ENCODE measurements at places on chromosomes 6 and 20.
A peak's percentile ranks its signal among the peaks of the same experiment; 100 is the strongest.

- DNase-seq = no peak
Measured at GRCh38 chr6:166754218-166755030, 127.4 kb upstream of the RPS6KA2 start.

GRCh38 chr6:104229057-104229456, 630.7 kb downstream of the HACE1 start:
- no peak for DNase-seq

- peak; percentile 54 for DNase-seq
Measured at GRCh38 chr20:45339084-45339483, 9.1 kb downstream of the SDC4 start.

- no peak for DNase-seq
Measured at GRCh38 chr6:24529985-24530384, 35.2 kb downstream of the ALDH5A1 start.

- peak; percentile 16 for DNase-seq
Measured at GRCh38 chr6:135182071-135183001, 1.2 kb downstream of the MYB start.

- DNase-seq = no peak
Measured at GRCh38 chr20:37560629-37561028, 33.0 kb upstream of the BLCAP start.

DNA sequence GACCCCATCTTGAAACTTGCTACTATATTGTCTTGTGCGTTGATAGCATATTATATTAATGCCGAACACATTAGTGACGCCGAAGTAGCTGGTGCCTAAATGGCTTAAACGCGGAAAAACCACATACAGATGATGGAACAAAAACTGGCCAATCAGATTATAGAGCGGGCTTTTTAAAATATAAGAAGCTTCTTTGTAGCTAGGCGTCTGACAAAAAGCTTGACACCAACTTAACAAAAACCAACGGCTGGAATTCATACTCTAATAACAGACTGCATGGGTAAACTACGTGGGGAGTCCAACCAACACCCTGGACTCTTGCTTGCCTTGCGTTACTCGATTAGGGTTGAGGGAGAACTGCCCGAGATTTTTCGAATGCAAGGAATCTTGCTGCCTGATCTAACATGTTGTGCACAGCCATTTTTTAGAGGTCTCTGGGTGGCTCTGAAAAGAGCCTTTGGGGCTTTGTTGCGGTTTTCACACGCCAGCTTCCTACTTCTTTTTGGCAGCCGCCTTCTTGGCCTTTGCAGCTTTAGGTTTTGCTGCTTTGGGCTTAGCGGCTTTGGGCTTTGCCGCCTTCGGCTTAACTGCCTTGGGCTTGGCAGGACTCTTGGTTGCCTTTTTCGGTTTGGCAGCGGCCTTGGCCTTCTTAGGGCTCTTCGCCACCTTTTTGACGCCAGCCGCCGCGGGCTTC, 45.7 kb downstream of the OR2B2 start:
- DNase-seq = peak; percentile 70

- DNase-seq = no peak
Measured at GRCh38 chr6:155001482-155001881, 6.4 kb downstream of the TIAM2 start.

- no peak for DNase-seq
Measured at GRCh38 chr6:6640926-6641325, 52.4 kb downstream of the LY86 start.

DNA sequence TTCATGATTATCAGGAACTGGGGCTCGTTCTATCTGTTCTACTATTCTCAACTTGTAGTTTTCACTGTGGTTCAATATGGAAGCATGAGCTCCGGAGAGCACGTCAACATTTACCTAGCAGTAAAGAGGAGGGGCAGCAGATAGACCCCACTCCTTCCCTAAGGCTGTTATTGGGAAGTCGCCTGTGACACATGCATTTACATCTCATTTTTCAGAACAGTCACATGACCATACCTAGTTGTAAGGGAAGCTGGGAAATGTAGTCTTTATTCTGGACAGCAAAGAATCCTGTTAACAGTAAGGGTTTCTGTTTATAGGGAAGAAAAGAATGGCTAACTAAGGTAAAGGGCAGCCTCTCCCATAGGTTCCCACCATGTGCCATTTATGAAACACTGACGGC, 158.3 kb downstream of the ZFP64 start:
- DNase-seq = no peak

GRCh38 chr6:131821010-131821807, 13.4 kb downstream of the ENPP1 start:
- no peak for DNase-seq

DNA sequence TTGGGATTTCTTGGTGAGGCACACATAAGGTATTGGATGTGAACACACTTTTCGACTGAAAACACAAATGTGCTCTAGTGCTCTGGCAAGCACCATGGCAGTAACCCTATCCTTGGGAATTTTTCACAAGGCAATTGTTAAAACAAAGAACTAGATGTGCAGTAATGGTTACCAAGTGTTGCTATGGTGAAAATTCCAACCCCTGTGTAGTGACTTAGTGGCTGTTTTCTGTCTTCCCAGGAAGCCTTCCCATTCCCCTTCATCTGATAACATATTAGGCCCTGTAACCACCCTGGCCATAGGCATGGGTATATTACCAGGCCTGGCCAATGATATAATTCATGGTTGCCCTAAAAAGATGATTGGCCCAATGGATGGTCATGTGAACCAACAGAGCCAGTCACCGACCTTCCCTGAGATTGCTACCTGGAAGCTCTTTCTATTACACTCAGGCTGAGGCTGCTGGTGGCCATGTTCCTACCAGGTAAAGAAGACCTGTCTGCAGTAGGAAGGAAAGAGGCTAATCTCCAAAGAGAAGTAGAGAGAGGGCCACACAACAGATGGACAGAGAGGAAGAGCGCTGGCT, 4.1 kb downstream of the C20orf202 start:
- DNase-seq = no peak

- DNase-seq = no peak
Measured at GRCh38 chr6:15763364-15763763, 100.5 kb upstream of the DTNBP1 start.

DNA sequence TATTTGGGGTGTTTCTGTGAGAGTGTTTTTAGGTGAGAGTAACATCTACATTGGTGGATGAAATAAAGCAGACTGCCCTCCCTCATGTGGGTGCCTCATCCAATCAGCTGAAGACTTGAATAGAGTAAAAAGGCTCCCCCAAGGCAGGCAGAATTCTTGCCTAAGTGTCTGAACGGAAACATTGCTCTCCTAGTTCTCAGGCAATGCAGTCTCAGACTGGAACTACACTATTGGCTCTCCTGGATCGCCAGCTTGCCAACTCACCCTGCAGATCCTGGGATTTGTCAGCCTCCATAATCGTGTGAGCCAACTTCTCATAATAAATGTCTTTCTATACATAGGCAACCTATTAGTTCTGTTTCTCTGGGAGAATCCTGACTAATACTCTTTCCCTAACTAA, 5.5 kb upstream of the TMEM170B start:
- no peak for DNase-seq

GRCh38 chr6:148653138-148653776, 93.6 kb upstream of the UST start:
- DNase-seq = no peak

DNA sequence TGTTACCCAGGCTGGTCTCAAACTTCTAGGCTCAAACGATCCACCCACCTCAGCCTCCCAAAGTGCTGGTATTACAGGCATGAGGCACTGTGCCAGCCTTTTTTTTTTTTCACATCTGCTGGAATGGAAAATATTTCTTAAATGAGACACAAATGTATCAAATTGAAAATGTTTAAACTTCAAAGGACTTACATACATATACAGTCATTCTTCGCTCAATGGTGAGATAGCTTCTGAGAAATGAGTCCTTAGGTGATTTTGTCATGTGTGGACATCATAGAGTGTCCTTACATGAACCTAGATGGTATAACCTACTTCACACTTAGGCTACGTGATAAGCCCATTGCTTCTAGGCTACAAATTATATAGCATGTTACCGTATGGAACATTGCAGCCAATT, 43.1 kb downstream of the MICA start:
- no peak for DNase-seq

DNA sequence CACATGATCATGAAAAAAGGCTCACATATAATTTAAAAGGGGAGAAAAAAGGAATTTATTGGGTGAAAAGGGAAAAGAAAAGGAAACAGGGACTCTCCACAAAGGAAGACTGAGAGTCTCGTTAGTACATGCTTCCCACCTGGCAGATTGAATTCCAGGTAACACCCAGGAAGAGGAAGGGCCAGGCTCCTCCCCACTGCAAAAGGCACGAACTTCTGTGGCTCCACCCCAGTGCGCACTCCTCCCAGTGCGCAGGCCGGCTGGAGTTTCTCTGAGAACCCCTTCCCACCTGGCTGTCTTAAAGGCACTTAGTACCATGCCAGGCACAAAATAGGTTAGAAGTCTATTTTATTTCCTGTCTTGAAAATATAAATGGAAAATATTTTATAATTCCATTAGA, 129.8 kb downstream of the COL12A1 start:
- DNase-seq = no peak

GRCh38 chr6:14832427-14832826, 413.4 kb upstream of the JARID2 start:
- no peak for DNase-seq

GRCh38 chr20:42193119-42193518, 574.9 kb upstream of the CHD6 start:
- no peak for DNase-seq

DNA sequence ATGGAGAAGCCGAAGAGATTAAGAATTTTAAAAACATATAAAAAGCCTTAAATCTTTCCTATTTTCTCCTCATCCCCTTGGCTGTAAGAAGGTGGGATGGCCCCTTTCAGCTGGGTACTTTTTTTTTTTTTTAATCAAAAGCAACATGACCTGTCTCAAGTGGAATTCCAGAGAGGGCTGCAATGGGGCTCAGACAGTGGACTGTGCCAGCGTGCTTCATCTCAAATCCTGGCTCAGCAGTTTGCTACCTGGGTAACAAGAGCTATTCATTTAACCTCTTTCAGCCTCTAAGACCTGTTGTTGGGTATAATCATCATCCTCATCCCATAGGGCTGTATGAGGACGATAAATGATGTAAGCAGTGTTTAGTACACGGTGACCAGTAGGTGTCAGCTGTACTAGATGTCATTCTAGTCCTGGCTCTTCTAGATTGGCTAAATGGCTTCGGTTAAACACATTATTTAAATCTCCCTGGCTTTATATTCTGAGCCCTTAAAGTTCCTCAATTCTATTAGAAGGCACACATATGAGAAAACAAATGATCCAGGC, 6.9 kb upstream of the PPP1R3G start:
- DNase-seq = peak; percentile 7
